ENCODE measurements at places on chromosomes 11 and 22. TPM values are rescaled to one million over a fixed set of nuclear protein-coding genes. Genes with fewer than 3 reads are reported as not detected.

ACRV1 gene
- total RNA-seq, result not detected

POU2AF3 gene
- not detected for total RNA-seq

MIEF1 gene
- 35.1 TPM for total RNA-seq

CCDC81 gene
- 0.81 TPM for total RNA-seq

TMPRSS6 gene
- 10.7 TPM for total RNA-seq

UPK2 gene
- total RNA-seq, result 0.45 TPM

HNRNPUL2 gene
- 58.6 TPM for total RNA-seq

SAA2 gene
- total RNA-seq, result not detected

GGT1 gene
- total RNA-seq, result 16.1 TPM

PLAAT3 gene
- total RNA-seq, result 3.5 TPM

TRIM51 gene
- not detected for total RNA-seq

RFPL1 gene
- total RNA-seq, result not detected

OR52H1 gene
- total RNA-seq, result not detected

VPREB1 gene
- total RNA-seq, result not detected

SMC1B gene
- 1.3 TPM for total RNA-seq

CD6 gene
- total RNA-seq, result 227 TPM

FOLH1 gene
- total RNA-seq, result not detected

MYBPC3 gene
- total RNA-seq, result not detected

PNPLA5 gene
- total RNA-seq, result not detected

PLA2G3 gene
- not detected for total RNA-seq

THY1 gene
- total RNA-seq, result 0.07 TPM

DCHS1 gene
- 0.79 TPM for total RNA-seq

CATSPER1 gene
- not detected for total RNA-seq

DYNC2H1 gene
- total RNA-seq, result 1.9 TPM

TOP3B gene
- 41.4 TPM for total RNA-seq

UBASH3B gene
- total RNA-seq, result 21.1 TPM

SCGB1D2 gene
- total RNA-seq, result not detected

BIRC3 gene
- total RNA-seq, result 100 TPM

CNGA4 gene
- 0.10 TPM for total RNA-seq

TNNT3 gene
- 2.3 TPM for total RNA-seq

OR52A5 gene
- total RNA-seq, result not detected

GLYAT gene
- total RNA-seq, result not detected

OLFML1 gene
- total RNA-seq, result not detected

TUB gene
- 0.69 TPM for total RNA-seq

APOL3 gene
- total RNA-seq, result 35.0 TPM

SYT13 gene
- total RNA-seq, result not detected

CCDC86 gene
- total RNA-seq, result 38.8 TPM

PIWIL4 gene
- 0.12 TPM for total RNA-seq

CSNK2A3 gene
- 1.8 TPM for total RNA-seq

ASRGL1 gene
- 9.5 TPM for total RNA-seq

MN1 gene
- 0.12 TPM for total RNA-seq

NPTXR gene
- 1.5 TPM for total RNA-seq

ANO3 gene
- not detected for total RNA-seq

TRIM29 gene
- total RNA-seq, result not detected

TPBGL gene
- not detected for total RNA-seq

SHISAL1 gene
- total RNA-seq, result not detected

EIF3F gene
- 380 TPM for total RNA-seq

PSMA1 gene
- total RNA-seq, result 375 TPM

SCGB2A2 gene
- not detected for total RNA-seq

NFRKB gene
- total RNA-seq, result 34.0 TPM

PNPLA3 gene
- total RNA-seq, result 0.77 TPM

Data from activated naive CD4-positive, alpha-beta T cell treated with anti-CD3 and anti-CD28 coated beads for 36 hours (primary cell).